ENCODE measurements at places on chromosomes 7 and 10. TPM values are rescaled to one million over a fixed set of nuclear protein-coding genes. Genes with fewer than 3 reads are reported as not detected.

Gene UNCX
- total RNA-seq, result not detected

Gene GFRA1
- 38.7 TPM for total RNA-seq

GRCh38 chr7:72080341-72080766 lies 331.8 kb downstream of the CALN1 start:
- DNase-seq, result no peak
- H3K27me3 ChIP-seq, result no peaks in the 10 kb centered on the region
- peaks cover 7% of the 10 kb centered on the region for H3K4me1 ChIP-seq
- H3K27ac ChIP-seq, result peak overlapping the region; percentile 10
- no peak overlapping the region for H3K4me3 ChIP-seq
- H3K36me3 ChIP-seq, result no peaks in the 10 kb centered on the region

DNA sequence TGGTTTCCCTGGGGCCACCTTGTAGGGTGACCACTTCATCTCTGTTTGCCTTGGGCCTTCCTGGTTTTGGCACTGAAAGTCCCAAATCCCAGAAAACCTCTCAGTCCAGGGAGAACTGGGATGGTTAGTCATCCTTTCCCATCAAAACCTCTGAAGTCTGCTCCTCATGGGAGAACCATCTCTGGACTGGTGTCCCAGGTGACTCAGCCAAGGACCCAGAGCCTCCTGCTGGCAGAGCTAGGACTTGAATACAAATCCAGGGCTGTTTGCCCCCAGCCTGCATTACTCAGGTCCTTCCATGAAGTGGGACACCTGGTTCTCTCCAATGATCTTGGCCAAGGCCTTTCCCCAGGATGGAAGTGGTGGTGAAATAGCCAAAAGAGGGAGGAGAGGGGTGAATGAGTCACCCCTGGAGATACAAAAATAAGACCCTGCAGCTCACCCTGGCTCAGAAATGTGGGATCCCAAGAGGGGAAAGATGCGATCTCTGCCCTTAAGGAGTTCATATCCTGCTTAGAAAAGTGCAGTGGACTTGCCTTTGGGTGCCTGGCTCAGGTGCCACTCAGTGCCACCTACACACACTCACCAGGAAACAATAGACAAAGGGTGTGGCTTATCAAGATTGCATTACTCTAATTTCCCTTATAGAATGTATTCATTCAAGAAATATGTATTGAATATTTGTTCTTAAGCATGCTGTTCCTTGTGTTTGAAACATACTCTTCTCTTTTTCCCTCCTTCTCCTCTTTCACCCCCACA lies 22.0 kb downstream of the ADRA2A start:
- no peak overlapping the region for H3K27ac ChIP-seq
- no peaks in the 10 kb centered on the region for H3K36me3 ChIP-seq
- DNase-seq, result no peak
- peaks cover 67% of the 10 kb centered on the region for H3K27me3 ChIP-seq

GRCh38 chr7:83876593-83876992 lies 227.7 kb upstream of the SEMA3E start:
- H3K27ac ChIP-seq, result no peak overlapping the region
- H3K36me3 ChIP-seq, result no peaks in the 10 kb centered on the region
- no peak overlapping the region for H3K4me3 ChIP-seq
- H3K4me1 ChIP-seq, result no peaks in the 10 kb centered on the region
- no peak for DNase-seq
- H3K27me3 ChIP-seq, result no peaks in the 10 kb centered on the region
